ENCODE measurements at places on chromosomes 11 and 22.
A peak's percentile ranks its signal among the peaks of the same experiment; 100 is the strongest.

DNA sequence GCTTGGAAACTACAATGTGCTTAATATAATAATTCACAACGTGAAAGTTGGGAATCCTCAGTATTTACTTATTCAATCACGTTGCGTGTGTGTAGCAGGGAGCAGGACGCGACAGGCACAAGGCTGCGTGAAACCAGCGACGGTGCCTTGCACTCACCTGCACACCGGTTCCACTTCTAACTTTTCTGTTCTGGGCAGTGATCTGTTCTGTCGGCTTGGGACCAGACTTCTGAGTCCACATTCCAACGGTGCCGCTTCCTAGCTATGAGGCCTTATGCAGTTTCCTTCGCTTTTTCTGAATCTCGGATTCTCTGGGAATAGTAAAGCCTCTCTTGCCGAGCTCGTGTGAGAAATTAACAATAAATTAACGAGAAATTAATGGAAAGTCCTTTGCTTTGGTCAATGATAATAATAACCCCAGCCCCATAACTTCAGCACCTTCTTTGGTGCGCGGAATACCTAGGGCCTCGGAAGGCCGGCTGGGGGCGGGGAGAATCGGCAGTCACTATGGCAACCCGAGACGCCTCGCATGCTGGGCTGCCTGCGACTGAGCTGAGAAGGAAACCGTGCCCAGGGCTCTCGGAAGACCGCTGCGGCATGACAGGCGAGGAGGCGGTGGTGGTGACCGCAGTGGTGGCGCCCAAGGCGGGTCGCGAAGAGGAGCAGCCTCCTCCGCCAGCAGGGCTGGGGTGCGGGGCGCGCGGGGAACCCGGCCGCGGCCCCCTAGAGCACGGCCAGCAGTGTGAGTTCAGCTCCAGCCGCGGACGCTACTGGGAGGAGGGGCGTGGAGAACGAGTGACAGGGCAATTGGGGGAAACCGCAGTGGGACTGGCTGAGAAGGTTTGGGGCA, at the start of gene C11orf97:
Gene C11orf97, plus strand, starts transcription at position 530 of the 850 bp plus-strand sequence. Its CDS starts 68 bp downstream, at position 598.
- peak; percentile 51 for DNase-seq

DNA sequence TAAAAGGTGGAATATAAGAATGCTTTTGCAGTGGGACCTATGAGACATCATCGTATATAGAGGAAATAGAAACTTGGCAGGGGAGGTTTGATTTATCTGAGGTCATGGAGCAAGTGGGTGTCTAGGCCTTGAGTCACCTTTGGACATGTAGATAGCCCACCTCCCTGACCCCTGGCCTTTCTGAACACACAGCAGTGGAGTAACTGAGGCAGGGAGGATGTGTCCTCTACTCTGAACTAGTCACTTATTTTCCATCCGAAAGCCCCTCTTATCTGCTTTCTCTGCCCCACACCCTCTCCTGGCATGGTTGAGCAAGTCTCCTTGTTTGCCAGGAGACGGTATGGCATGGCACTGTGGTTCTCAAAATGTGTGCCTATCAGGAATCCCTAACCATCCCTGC, 7.9 kb downstream of the CD82 start:
- no peak for DNase-seq

- DNase-seq, result peak; percentile 81
These were observed 57.8 kb downstream of the PPFIBP2 start for GRCh38 chr11:7571640-7572000.

DNA sequence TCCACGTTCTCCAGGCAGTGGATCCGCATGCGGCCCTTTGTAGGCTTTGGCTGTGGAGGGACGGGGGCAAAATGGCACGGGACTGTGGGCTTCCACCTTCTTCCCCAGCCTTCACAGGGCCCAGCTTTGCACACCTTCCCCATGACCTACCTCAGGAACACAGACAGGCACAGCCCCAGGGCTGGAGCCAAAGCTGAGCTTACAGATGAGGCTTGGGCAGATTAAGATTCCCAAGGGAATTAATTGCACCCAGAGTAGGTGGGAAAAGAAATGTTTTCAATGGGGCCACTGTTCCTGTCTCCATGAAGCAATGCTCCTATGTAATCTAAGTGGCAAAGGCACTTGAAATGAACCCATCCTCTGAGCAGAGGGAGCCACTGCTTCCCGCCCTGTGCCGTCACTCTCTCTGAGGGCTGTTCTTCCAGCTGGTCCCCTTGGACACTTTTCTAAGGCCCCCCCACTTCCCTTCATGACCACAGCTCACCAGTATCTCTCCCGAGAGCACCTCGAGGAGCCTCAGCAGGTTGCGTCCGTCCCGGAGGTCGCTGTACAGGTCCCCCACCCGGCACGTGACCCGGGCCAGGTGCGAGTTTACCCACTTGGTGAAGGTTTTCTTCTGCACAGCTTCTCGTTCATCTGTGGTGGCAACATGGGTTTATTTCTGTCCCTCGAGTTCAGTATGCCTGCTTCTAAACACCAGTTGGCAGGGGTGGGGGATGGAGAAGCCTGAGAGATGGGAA, 13.5 kb downstream of the SPTBN2 start:
- DNase-seq, result no peak

DNA sequence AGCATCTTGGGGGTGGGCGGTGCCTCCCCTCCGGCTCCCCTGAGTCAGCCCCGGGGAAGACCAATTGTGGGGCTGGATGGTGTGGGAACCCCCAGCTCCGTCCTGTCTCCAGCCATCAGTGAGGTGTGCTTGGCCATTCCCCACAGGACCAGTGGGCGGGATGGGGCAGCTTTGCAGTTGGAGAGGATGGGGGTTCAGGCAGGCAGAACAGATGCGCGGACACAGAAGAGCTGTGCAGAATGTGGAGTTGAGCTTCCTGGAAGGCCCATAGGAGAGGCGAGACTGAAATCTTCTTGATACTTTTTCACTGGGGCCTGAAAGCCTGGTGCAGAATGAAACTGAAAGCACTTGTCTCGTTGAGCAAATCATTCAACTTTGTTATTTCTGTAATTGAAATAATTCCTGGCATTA, 23.8 kb downstream of the PARVB start:
- DNase-seq, result no peak

DNA sequence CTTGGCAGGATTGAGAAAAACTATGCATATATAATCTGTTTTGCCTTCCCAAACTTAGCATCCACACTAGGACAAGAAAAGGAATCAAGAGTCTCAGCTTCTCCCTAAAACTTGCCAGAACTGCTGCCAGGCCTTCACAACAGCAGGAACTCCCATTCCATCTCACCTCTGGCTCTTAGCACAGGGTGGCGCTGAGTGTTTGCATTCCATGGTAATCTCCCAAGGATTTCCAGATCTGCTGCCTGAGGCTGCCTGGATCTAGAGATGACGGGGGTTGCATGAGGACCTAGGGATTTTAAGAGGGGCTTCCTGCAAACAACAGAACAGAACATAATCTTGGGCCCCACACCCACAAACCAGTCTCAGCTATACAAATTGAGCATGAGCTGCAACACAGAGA, 87.1 kb upstream of the OPCML start:
- DNase-seq, result no peak

DNA sequence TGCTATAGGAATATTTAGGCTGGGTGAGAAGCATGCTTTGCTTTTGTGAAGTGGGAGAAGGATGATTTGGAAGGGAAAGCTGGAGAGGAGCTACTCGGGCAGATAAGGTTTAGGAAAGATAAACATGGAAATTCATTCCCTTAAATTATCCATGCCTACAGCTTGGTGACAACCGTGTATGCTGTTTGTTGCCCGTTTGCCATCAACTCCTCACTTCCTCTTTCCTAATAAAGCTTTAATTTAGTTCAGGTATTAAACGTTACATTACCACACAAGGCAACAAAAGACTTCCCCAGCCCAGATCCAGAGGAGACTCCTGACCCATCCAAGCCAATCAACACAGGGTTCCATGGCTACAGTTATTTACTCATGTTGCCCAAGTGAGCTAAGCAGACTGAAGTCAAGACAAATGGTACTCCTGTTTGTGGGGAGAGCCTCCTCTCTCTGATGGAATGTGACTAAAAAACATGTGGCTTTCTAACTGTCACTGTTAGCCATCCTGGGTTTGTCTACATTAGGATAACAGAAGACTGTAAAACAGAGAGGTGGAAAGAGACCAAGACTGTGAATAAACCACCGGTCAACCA, 101.7 kb upstream of the GRAMD1B start:
- DNase-seq, result no peak

DNA sequence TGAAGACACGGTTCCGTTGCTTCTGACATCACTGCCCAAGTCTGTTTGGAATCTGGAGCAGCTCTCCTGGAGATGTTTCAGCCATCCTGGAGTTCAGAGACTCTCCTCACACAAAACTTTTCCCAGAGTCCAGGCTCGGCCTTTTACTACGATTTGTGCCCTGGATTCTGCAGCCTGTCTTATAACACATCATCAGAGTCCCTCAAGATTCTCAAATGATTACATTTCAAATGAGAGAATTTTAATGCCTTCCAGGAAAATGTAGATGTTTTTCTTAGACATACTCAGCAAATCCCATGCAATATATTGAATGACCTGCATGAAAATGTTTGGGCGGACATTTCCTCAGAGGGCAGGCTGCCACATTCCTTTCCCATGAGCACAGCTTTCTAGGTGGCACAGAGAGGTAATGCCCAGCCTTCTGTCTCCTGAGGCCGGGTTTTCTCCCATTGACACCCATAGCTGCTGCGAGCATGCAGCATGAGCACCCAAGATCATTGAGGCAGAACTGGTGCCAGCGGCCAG, 129.1 kb downstream of the SNX19 start:
- DNase-seq, result no peak

GRCh38 chr11:66591175-66591574, 1.7 kb downstream of the CCDC87 start:
- DNase-seq, result no peak

DNA sequence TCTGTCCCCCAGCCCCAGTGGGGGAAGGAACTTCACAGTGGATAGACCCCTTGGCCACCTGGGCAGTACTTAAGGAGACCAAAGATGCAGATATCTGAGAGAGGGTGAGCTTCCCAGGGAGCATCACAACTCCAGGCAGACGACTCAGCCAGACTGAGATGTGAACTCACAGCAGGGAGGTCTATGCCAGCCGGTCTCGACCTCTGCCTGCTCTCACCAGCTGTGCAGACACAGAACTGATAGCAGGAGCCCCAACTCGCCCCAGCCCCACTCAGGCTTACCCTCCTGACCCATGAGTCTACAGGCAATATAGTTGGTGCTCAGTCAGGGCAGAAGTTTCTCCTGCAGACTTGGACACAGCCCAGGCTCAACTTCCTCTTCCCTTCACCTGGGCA, 29.7 kb upstream of the ACCSL start:
- no peak for DNase-seq

DNA sequence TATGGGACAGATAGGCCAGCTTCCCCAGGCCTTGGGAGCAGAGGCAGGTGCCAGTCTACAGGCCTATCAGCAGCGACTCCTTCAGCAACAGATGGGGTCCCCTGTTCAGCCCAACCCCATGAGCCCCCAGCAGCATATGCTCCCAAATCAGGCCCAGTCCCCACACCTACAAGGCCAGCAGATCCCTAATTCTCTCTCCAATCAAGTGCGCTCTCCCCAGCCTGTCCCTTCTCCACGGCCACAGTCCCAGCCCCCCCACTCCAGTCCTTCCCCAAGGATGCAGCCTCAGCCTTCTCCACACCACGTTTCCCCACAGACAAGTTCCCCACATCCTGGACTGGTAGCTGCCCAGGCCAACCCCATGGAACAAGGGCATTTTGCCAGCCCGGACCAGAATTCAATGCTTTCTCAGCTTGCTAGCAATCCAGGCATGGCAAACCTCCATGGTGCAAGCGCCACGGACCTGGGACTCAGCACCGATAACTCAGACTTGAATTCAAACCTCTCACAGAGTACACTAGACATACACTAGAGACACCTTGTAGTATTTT, 26.6 kb upstream of the L3MBTL2 start:
- DNase-seq, result no peak

GRCh38 chr22:28500006-28500405, 179.6 kb downstream of the TTC28 start:
- DNase-seq, result no peak

DNA sequence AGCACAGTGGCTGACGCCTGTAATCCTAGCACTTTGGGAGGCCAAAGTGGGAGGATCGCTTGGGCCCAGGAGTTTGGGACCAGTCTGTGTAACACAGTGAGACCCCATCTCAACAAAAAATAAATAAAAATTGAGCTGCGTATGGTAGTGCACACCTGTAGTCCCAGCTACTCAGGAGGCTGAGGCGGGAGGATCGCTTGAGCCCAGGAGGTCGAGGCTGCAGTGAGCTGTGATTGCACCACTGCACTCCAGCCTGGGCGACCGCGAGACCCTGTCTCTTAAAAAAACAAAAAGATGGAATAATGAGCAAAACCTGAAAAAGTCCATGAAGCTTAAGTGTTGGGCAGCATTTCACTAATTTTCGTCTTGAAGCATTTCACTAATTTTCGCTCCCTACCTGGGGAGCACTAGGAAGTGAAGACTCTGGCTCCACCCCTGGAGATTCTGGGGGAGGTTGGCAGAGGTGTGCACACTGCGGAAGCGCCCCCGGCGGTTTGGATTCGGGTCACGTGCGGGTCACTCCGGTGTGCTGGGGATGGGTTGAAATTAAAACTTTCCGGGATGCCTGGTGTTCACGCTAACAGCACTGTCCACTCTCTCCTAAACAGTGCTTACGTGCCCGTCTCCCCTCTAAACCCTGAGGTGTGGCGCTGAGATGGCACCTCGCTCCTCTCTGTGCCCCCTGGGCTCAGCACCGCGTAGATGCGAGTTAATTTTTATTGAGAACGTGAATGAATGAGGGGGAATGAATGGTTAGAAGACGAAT, 906 bp upstream of the NAA40 start:
- no peak for DNase-seq

DNA sequence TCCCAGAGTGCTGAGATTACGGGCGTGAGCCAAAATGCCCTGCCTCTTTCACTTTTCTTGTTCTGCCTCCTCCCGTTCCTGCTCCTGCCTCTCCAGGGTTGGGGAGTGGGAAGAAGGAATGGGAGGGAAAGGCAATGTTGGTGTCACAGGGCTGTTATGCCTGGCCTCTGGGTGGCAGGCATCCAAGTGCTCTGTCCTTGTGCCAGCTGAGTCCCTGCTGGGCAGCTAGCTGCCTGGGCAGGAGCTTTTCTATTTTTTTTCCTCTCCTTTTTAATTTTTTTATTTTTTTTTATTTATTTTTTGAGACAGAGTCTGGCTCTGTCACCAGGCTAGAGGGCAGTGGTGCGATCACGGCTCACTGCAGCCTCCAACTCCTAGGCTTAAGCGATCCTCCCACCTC, 4.1 kb upstream of the SAC3D1 start:
- no peak for DNase-seq

Data from DMS79 (cell line).